Right ventricle myocardium superior (tissue), 1 donor: ENCODE measurements at places on chromosomes 6 and 20.

DNA sequence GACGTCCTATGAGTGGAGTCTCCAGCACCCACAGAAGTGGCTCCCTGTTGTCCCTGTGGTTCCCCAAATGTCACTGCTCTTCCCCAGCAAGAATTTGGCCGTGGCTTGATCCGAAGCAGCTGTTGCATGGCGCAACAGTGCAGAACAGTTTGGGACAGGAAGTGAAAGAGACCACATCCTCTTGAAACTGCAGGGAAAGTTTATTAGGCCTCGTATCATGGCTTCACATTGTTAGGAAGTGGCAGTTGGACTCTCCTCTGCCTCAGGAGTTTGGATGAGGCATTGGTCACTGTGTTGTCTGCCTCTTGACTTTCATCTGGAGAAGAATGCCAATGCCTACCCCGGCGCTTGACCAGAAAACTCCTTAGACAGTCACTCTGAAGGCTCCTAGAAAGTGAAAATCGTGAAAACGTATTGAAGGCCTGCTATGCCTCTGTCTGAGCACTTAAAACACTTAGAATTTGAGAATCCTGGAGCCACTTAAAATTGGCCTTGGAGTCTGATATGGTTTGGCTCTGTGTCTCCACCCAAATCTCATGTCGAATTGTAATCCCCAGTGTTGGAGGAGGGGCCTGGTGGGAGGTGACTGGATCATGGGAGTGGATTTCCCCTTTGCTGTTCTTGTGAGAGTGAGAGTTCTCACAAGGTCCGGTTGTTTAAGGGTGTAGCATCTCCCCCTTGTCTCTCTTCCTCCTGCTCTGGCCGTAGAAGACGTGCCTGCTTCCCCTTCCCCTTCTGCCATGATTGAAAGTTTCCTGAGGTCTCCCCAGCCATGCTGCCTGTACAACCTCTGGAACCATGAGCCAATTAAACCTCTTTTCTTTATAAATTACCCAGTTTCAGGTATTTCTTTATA, 334.9 kb upstream of the JARID2 start:
- DNase-seq, result peak; percentile 64

DNA sequence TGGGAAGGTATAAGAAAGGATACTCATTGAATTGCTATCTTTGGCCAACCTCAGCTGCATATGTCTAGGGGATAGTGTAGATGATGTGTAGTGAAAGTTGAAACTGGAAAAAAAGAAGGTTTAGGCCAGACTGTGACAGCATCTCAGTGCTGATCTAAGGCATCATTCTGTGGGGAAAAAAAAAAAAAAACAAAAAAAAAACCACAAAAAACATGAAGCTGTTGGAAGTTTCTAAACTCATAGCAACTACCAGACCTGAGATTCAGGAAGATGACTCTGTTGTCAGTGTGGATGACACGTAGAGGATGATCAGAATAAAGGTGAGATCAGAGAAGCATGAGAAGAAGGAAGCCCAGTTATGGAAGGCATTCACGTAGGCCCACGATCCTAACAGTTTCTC, 100.8 kb upstream of the CNKSR3 start:
- no peak for DNase-seq

DNA sequence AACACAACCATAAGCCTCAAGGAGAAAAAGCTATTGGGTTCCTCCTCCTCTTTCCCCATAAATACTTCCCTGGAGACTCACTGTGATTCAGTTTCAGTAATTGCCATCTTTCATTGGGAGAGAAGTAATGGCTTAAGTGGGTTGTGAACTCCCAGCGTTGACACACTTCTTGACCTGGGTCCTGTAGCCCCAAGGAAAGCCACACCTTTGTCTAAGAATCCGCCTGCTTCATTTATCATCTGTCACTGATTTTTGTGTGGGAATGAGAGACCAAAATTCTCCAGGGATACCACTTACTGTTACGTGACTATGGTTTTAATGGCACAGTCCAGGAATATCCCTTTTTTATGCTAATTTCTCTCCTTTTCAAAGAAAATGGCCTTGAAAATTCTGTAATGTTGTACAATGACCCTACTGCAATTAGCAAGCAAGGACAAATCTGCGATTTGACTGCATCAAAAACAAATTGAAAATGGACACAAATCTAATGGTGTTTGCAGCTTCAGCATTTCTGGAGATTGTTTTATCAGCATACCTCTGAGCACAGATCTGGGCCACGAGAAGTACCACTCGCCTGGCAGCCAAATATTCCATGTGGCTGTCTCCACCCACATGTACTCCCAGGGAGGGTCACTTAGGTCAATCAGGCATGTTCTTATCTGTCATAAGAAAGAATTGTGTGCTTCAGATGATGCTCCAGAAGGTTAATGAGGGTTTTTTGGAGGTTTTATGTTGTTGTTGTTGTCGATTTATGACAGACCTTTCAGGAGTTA, 29.8 kb downstream of the DCBLD1 start:
- DNase-seq, result no peak

DNA sequence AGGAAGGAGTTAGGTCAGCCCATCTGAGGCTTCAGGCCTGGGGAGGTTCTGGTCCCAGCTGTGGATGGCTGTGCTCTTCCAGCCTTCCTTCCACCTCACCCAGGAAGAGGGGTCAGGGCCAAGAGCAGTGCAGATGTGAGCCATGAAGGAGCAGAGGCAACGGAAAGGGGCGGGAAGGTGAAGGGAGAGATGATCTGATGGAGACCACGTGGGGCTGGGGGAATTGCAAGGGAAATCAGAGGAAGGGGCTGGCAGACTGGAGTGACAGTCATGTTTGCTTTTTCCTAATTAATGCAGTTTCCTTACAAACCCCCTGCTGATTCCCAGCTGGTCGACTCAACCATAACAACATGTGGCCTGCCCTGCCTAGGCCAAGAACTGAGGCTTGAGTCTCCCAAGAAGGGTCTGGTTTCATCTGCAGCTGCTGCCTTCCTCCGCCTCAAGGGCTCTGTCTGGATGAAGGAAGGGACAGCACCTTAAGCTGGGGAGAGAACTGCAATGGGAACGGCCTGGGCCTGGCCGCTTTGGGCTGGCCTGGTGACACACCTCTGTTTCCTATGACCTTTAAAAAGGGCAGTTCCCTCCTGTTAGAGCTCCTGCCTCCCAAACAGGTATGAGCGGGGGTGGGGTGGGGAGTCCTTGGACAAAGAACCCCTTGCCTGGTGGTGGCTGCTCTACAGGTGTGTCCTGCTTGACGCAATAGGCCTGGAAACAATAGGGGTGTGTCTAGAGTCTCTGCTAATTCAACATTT, 7.8 kb upstream of the MRPS18A start:
- DNase-seq, result no peak

DNA sequence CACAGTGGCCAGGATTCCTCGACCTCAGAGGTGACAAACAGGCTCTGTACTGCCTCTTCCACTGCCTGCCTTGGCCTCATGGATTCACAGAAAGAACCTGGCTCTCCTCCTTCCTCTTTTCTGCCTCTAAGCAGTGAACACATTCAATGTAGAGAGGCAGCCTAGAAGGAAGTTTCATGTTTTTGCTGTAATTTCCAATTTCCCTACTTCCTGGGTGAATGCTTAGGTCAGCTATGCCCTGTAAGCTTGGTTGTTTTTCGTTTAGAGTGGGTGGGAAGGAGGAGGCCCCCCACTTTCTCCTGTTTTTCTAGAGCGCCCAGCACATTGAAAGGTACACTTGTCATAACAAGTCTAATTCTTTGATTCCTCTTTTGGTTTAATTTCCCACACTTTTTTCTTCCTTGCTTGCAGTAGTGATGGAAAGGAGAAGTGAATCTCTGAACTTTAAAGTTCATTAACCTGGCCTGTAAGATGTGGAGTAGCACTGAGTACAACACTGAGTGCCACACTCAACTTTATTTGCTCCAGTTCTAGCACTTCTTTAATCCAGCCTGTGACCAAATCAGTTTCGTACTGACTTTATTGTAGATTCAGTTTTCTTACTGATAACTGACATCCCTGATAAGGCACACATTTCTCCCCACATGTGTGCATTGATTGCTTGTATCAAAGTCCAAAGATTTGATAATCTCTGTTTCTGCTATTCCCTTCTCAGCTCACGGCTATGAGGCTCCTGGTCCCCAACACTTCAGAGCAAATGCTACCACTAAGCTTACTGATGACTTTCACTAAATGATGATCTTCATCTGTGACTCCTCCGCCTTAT, 100.0 kb upstream of the MAN1A1 start:
- DNase-seq, result no peak

DNA sequence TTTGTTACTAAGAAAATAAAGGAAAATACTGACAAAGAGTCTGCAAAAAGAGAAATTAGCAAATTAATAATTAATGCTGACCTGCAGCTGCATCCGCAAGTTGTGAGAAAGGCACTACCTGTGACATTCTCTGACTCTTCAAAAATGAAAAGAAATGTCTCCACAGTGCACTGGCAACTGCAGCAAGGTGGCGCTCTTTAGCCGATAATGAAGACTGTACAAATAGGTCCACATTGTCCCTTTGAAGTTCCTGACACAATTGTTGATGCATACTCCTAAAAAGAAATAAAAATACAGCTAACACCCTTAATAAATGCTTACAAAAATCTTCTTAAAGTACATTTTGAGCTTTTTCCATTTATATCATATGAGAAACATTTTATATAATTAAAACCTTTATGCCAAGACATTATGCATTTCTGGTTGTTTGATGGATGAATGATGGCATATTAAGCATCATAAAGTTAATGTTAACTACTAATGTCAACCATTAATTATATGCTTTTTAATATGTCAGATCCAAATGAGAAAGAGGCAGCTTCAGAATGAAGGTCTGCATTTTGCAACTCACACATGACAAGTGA, 96.5 kb downstream of the MMS22L start:
- peak; percentile 51 for DNase-seq
